ENCODE measurements at places on chromosomes 16 and 17.

DNA sequence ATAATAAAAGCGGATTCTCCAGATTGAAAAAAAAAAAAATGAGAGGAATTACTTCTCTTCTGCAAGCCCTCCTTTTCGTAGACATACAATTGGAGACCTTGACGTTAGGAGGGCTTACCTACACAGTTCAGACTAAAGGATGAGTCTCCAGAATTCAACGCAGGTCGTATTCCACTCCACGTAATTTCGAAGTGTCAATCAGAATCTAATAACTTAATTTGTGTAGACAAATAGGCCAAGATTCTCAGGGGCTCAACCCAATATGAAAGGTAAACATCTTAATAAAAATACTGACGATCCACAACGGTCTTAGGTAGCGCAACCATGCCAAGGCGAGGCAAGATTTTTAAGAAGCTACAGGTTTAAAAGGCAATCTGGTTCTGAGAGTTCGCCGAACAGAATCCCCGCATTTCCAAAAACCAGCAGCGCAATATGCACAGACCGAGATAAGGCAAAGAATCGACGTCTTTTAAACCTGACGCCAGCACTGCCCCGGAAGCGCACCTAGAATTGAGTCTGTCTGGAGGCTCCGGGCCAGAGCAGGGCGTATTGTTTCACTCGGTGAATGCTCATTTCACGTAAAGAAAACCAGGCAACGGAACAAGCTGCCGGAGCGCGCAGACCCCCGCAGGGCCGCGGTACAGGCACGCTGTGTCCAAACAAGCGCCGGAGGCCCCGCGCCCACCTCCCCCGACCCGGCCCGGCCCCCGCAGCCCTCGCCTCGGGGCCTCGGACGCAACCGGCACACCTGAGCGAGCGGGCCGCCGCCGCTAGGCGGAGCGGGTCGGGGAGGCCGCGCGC is 623 bp downstream of the MBTPS1 start:
- DNase-seq: peak; percentile 62

DNA sequence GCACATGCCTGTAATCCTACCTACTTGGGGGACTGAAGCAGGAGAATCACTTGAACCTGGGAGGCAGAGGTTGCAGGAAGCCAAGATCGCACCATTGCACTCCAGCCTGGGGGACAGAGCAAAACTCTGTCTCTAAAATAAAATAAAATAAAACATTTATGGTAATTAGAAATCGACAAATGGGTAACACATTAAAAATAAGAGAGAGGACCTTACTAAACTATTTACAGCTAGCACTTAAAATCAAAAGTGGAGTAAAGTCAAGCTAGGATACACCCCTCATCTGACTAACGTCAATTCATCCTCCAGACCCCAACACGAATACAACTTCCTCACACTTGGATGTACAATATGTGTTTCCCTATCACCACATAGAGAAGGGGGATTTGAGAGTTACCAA is 27.8 kb upstream of the RHOT1 start:
- no peak for DNase-seq

- no peak for DNase-seq
Observed at GRCh38 chr17:55198690-55199370, 65.9 kb upstream of the HLF start.

DNA sequence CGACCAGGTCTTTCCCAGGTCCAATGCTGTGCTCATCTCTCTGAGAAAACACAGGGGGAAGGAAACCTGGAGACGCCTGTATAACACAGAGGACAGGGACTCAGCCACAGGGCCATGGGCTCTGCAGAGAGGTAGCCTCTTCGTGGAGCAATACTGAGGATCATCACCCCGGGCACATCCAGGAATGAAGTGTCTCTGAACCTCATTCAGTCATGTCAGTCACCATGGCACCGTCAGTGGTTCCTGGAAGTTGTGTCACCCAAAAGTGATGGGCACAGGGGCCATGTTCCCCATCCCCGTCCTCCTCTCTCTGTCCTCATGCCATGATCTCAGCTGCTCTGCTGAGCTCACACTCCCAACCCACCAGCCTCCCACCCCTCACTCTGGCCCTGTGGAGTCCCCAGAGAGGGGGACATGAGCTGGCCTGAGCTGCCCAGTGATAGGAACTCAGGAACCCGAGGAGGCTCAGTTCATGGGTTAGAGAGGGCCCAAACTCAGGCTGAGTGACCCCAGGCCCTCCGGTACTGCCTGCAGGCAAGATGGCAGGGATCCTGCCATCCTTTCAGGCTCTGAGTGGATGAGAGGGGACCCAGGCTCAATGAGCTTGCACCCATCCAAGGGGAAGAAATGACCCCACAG is 53.4 kb downstream of the PITPNM3 start:
- no peak for DNase-seq

DNA sequence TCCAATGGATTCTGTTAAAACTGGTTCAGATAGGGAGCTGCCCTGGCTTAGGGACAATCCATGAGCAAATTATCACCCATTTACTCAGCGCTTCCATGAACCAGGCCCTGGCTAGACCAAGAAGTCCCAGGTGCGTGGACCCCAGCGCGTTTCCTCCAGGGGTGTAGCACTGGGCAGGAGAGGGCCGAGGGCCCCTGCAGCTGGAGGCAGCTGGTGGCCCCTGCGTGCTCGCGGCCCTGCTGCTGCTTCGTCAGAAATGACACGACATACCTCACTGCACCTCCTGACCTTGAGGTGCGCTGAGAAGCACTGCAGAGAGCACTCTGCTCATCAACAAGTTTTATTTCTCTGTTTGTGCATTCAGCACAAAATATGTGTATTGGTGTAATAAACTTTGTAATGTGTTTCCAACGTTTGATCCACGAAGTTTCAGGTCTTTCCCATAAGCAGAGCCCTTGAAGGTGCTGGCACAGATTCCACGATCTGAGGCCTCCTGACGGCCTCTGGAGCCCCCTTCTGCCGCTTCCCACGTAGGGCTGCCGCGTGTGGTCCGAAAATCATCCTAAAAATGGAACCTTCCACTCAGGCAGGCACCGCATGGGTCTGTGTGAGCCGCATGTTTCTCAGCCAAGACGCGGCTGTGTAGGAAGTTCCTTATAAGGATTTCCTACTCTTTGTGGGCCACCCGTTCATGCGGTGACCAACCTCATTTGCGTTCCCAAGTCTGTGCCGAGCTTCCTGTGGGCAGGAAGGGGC is 50.8 kb upstream of the ZCCHC14 start:
- DNase-seq: peak; percentile 9

- no peak for DNase-seq
Observed at GRCh38 chr17:41912925-41913324, 5.8 kb downstream of the ACLY start.

- DNase-seq: no peak
Observed at GRCh38 chr17:1565877-1566276, 3.3 kb upstream of the PITPNA start.

DNA sequence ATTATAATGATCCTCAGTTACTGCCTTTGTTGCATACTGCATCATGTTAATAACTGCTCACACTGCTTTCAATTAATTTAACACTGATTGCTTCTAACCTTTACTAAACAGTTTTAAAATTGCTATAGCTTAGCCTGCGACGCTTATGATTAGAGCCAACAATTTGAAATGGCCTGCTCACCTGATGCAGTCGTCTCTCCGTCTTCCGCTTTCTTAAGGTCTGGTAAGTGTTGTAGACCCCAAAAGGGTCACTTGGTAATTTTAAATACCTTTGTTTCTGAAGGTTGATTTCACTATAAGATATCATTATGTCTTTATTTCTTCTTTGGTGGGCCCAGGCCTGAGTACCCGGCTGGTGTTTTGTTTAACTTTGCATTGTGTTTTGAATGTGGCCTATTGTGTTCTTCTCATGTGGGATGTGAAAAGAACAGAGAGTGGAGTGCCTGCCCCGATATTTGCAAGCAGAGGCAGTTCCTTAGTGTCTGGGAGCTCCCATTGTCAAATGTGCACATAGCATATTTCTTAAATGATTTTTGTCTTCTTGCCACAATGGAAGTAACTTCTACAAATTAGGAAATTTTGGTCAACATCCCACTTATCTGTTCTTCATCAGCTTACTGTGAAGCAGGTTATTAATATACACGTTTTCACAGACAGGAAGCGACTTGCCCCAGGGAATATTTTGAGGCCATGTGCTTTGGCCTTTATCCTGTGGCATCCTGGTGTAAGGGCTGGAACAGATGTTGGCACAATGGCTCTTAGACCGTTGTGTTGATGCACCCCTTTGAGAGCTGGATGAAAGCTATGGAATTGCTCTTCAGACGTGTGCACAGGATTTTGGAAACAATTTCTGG is 2.9 kb downstream of the PHKB start:
- no peak for DNase-seq

- no peak for DNase-seq
Observed at GRCh38 chr16:51636920-51637769, 486.1 kb upstream of the SALL1 start.

GRCh38 chr16:51010817-51011216 is 140.3 kb downstream of the SALL1 start:
- no peak for DNase-seq

Data from activated CD4-positive, alpha-beta T cell treated with anti-CD3 and anti-CD28 coated beads, Interleukin-10, Interleukin-2, amounts not matched to agents 100 ng/mL and 50 ng/mL, durations not matched to agents 16 hours and 8 hours (primary cell).